SJCRH30 (cell line): ENCODE measurements at places on chromosomes 2 and 18. TPM values are rescaled to one million over a fixed set of nuclear protein-coding genes. Genes with fewer than 3 reads are reported as not detected.
A peak's percentile ranks its signal among the peaks of the same experiment; 100 is the strongest.

The SKOR2 gene
- total RNA-seq: not detected in 2 replicates

GRCh38 chr18:7623681-7624080 lies 56.6 kb downstream of the PTPRM start:
- H3K27ac ChIP-seq: no peak overlapping the region
- H3K4me3 ChIP-seq: no peak overlapping the region
- no peaks in the 10 kb centered on the region for H3K4me1 ChIP-seq

DNA sequence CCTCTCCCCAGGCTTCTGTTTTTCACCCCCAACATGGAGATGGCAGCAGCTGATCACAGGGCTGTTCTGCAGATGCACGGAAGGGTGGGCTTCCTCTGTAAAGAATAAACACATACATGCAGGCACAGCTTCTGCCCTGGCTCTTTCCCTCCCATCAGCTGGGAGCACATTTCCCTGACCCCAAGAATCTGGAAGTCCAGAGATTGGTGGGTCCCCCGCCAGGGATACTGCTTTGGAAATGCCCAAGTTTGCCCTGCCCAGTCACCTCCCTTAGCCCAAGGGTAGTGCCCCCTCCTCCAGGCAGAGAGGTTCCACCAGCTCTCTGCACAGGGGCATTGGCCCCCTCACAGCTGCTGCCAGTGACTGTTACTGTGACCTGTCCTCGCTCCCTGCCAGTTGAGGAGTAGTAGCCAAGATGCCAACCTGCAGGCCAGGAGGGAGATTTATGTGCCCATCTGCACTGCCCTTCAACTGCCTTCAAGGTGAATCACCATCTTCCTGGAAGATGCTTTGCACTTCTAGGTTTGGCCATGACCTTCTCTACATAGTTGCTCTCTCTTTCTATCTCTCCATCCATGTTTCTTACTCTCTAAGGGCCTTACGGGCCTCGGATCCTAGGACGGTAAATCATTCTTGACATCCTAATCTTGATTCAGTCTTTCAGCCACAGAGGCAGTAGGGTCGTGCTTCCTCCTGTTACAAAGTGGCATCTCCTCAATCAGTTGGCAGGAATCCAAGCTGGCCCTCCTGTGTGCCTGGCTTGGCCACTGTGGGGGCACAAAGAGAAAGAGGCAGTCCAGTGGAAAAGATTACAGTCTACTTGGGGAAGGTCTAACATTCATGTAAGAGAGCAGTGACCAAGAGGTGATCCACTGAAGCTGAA lies 121.8 kb downstream of the CTIF start:
- no peaks in the 10 kb centered on the region for H3K27me3 ChIP-seq
- DNase-seq: no peak
- no peak overlapping the region for H3K4me3 ChIP-seq
- peaks cover 3% of the 10 kb centered on the region; the same call in 1 of the 2 replicates for H3K36me3 ChIP-seq
- no peak overlapping the region for H3K27ac ChIP-seq

The SLC19A3 gene
- total RNA-seq: not detected in 2 replicates

The GIGYF2 gene
- total RNA-seq: 79.5 and 97.2 TPM in 2 replicates

GRCh38 chr2:154556146-154556545 lies 142.3 kb upstream of the KCNJ3 start:
- H3K27ac ChIP-seq: no peak overlapping the region
- no peaks in the 10 kb centered on the region for H3K4me1 ChIP-seq
- H3K36me3 ChIP-seq: no peaks in the 10 kb centered on the region

DNA sequence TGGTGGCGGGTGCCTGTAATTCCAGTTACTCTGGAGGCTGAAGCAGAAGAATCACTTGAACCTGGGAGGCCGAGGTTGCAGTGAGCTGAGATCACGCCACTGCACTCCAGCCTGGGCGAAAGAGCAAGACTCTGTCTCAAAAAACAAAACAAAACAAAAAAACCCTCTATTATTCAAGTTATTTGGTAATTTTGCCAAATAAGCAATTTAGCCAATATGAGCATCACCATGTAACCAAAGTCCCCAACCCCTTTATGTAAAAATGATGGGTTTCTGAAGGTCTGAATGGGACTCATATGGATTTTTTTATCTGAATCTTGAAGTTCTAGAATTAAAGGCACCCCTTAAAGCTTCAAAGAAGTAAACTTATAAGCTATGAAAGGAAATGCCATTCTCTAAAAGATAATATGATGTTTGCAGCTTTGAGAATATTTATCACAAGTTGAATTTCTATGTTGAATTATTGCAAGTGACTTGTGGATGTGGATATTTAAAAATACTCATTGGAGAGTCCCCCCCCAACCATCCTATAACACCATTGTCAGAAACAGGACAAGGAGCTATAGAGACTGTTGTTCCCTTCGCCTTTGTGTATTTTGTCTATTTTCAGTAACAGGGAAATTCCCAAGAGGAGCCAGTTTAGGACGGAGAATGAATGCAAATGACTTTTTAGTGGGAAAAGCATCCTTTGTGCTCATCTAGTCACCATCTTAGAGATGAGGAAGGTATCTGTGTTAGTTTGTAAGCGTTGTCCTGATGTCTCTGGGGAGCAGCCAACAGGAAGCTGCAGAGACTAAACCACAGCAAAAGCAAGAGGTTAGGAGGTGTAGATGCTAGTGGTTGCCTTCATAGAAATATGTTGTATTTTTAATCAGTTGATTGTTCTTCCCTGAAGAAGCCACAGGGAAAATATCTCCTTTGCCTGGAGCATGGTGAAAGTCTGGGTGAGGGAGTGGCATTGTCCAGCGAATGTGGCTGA lies 68.3 kb downstream of the TET3 start:
- DNase-seq: no peak
- H3K27me3 ChIP-seq: no peaks in the 10 kb centered on the region
- H3K36me3 ChIP-seq: peaks cover 3% of the 10 kb centered on the region; the same call in 1 of the 2 replicates
- peaks cover 8% of the 10 kb centered on the region; the same call in 1 of the 2 replicates for H3K4me1 ChIP-seq
- H3K27ac ChIP-seq: no peak overlapping the region

GRCh38 chr18:58934933-58935577 lies 70.4 kb downstream of the ZNF532 start:
- no peak overlapping the region for H3K4me3 ChIP-seq
- no peak overlapping the region for H3K27ac ChIP-seq
- peaks cover 8% of the 10 kb centered on the region for H3K36me3 ChIP-seq
- no peaks in the 10 kb centered on the region for H3K4me1 ChIP-seq
- no peak for DNase-seq
- H3K27me3 ChIP-seq: no peaks in the 10 kb centered on the region

DNA sequence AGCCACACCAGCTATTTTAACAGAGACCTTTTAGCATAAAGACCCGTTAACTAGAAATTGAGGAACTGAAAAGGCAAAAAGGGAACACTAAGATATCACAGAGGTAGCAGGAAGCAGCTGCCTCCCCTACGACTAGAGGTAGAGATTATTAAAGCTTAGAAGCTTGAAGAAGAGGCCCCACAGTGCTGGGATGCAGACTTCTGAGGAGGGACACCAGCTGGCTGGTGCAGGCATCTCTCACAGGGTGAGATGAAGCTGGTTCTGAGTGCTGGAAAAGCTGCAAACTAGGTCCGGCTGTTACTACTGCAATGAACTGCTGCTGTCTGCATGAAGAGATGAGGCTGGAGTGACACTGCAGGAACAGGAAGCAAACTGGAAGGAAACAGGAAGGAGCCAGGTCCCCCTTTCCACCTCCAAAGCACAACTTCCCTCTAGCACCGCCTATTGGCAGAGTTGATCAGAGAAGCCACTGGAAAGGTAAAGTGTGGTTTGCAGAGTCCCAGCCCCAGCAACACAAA lies 61.2 kb upstream of the MRPS9 start:
- H3K4me1 ChIP-seq: no peaks in the 10 kb centered on the region

The POTEE gene
- 0.99 and 1.0 TPM in 2 replicates for total RNA-seq

DNA sequence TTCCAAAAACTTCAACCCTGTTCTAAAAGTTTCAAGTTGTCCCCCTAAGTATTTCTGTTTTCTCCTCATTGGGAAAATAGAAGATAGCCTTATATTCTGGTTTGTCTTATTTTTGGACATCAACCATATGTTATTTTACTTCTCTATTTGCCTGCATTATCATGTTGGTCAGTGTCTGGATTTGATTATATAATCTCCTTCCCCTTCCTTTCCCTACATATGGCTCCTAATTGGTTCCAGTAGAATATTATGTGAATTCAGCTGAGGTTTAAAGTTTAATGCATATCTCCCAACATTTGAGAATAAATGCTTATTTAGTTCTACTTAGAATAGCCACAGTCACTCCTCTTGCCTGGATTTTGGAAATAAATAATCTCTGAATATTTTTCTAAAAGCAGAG lies 66.9 kb downstream of the OXER1 start:
- peaks cover 10% of the 10 kb centered on the region for H3K36me3 ChIP-seq
- no peak for DNase-seq
- H3K4me1 ChIP-seq: no peaks in the 10 kb centered on the region
- no peaks in the 10 kb centered on the region for H3K27me3 ChIP-seq
- no peak overlapping the region for H3K27ac ChIP-seq
- H3K4me3 ChIP-seq: no peak overlapping the region

DNA sequence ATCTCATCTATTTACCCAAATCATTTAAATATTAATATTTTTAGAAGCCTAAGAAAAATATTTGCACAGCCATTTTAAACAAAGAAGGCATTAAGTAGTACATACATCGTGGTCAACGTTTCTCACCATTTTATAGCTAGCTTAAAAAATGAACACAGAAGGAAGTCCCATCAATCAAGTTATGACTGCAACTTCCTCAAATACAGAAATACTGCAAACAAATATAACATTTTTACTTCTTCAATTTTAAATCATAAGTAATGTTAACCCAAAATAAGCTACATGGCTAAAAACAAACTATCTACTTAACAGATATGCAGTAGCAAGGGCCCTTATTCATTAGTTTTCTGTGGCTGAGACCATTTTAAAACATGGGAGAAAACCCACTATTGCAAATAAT lies 30.6 kb downstream of the ITSN2 start:
- no peak for DNase-seq
- no peak overlapping the region for H3K27ac ChIP-seq
- no peaks in the 10 kb centered on the region; the same call in 1 of the 2 replicates for H3K36me3 ChIP-seq
- H3K4me1 ChIP-seq: no peaks in the 10 kb centered on the region
- no peaks in the 10 kb centered on the region for H3K27me3 ChIP-seq
- H3K4me3 ChIP-seq: no peak overlapping the region

The POTEI gene
- 0.25 and 0.47 TPM in 2 replicates for total RNA-seq

The PPP1R7 gene
- total RNA-seq: 72.8 and 78.6 TPM in 2 replicates

The UGT1A4 gene
- total RNA-seq: not detected in 2 replicates

GRCh38 chr2:10222-10875 lies 36.0 kb downstream of the FAM110C start:
- no peaks in the 10 kb centered on the region for H3K36me3 ChIP-seq
- H3K4me1 ChIP-seq: no peaks in the 10 kb centered on the region
- no peaks in the 10 kb centered on the region for H3K27me3 ChIP-seq
- no peak for DNase-seq
- no peak overlapping the region for H3K27ac ChIP-seq

The SOX11 gene
- 18.8 and 19.8 TPM in 2 replicates for total RNA-seq

DNA sequence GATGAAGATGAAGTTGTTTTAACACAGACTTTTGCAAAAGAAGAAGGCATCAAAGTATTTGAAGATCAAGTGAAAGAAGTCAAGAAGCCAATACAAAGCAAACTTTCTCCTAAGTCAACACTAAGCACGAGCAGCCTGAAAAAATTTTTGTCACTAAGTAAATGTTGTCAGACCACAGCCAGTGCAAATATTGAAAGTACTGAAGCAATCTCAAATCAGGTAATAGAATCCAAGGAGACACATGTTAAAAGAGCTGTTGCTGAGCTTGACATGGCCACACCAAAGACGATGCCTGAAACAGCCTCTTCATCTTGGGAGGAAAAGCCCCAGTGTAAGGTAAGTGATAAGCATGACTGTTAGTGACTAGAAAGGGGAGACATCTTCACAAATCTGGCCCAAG lies 75.1 kb downstream of the FSIP2 start:
- H3K36me3 ChIP-seq: no peaks in the 10 kb centered on the region
- no peak overlapping the region for H3K4me3 ChIP-seq
- no peaks in the 10 kb centered on the region for H3K27me3 ChIP-seq

The RELCH gene
- 12.2 and 16.5 TPM in 2 replicates for total RNA-seq

DNA sequence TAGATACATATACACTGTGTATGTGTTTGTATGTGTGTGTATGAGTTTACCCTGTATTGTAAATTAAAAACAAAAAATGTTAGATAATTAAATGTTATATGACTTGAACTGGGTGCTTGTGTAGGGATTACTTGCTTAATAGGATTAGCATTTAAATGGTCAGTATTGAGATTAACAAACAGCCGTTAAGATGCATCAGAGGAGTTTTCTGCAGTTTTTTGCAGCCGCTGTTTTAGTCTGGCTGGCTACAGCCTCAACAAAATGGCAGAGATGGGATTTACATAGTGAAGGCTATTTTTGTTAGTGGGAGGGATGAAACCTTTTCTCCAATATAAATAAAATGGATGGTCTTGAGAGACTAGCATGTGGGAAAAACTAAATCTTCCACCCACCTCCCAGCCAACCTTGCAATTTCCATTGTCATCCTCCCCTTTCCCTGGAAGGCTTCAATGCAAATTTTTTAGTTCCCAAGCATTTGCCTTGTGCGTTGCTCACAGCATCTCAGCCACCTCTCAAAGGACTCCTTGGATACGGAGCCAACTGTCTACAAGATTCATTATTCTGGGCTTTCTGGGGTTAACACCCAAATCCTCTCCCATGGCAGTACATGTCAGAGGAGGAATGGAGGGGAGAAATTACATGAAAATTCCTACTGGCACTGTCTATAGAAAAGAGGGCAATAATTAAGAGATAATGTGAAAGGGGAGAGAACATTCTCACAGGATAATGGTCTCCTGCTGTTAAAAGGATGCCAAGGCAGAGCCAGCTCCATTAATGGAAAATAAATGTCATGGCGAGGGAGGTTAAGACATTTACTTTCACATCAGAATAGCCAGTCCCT lies 351.9 kb downstream of the CDH2 start:
- no peaks in the 10 kb centered on the region for H3K4me1 ChIP-seq
- no peaks in the 10 kb centered on the region for H3K27me3 ChIP-seq
- H3K36me3 ChIP-seq: no peaks in the 10 kb centered on the region
- DNase-seq: no peak
- H3K27ac ChIP-seq: no peak overlapping the region

The WNT10A gene
- total RNA-seq: 0.10 and 0.28 TPM in 2 replicates

GRCh38 chr2:191625016-191625415 lies 52.9 kb upstream of the NABP1 start:
- no peak overlapping the region for H3K4me3 ChIP-seq
- H3K27ac ChIP-seq: no peak overlapping the region
- DNase-seq: no peak
- no peaks in the 10 kb centered on the region for H3K27me3 ChIP-seq
- peaks cover 10% of the 10 kb centered on the region for H3K4me1 ChIP-seq
- no peaks in the 10 kb centered on the region for H3K36me3 ChIP-seq

GRCh38 chr2:84958135-84959059 lies 12.6 kb upstream of the KCMF1 start:
- H3K27me3 ChIP-seq: no peaks in the 10 kb centered on the region
- peaks cover 30% of the 10 kb centered on the region for H3K4me1 ChIP-seq
- no peak overlapping the region for H3K4me3 ChIP-seq
- H3K36me3 ChIP-seq: peaks cover 8% of the 10 kb centered on the region
- peak; percentile 86 for DNase-seq

The FRZB gene
- total RNA-seq: 0.35 and 0.49 TPM in 2 replicates

GRCh38 chr18:9289698-9290097 lies 44.9 kb upstream of the TWSG1 start:
- no peak for DNase-seq
- H3K4me3 ChIP-seq: no peak overlapping the region
- H3K36me3 ChIP-seq: no peaks in the 10 kb centered on the region
- H3K27ac ChIP-seq: no peak overlapping the region
- H3K4me1 ChIP-seq: no peaks in the 10 kb centered on the region
